ENCODE measurements at places on chromosomes 5 and 9.

DNA sequence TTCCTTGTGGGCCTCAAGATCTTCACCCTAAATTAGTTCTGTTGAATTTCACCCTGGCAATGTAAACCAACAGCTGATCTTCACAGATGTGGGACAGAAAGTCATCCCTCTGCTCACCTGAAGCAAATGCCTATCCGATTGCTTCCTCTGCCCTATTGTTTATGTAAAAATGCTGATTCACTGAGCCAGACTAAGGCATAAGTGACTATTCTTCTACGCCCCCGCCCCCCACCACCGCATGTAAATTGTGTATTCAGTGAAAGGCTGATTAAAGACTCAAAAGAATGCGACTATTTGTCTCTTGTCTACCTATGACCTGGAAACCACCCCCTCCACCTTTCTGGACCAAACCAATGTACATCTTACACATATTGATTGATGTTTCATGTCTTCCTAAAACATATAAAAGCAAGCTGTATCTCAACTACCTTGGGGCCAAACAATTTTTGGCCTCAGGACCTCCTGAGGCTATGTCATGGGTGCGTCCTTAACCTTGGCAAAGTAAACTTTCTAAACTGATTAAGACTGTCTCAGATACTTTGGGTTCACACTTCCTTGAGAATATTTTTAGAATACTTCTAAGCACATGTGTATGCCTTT lies 129.7 kb upstream of the BOD1 start:
- no peak for DNase-seq

- no peak for DNase-seq
These were observed 471.8 kb upstream of the ACO1 start for GRCh38 chr9:31912636-31913035.

GRCh38 chr9:138060365-138060764 lies 182.8 kb downstream of the CACNA1B start:
- DNase-seq: peak; percentile 22

- DNase-seq: no peak
These were observed 3.5 kb downstream of the DBN1 start for GRCh38 chr5:177469750-177470525.

Measured in vagina (tissue), 2 donors.